ENCODE measurements at places on chromosomes 12 and 14. TPM values are rescaled to one million over a fixed set of nuclear protein-coding genes. Genes with fewer than 3 reads are reported as not detected.

Gene NELL2
- total RNA-seq, result 0.81 TPM

Gene BEST3
- 1.5 TPM for total RNA-seq

Gene BORCS5
- 25.7 TPM for total RNA-seq

Gene MIP
- not detected for total RNA-seq

Gene VRK1
- total RNA-seq, result 35.3 TPM

Gene RAD51AP1
- total RNA-seq, result 87.4 TPM

Gene RNASE3
- total RNA-seq, result not detected

Data from Caco-2 (cell line).